NCI-H1417 treated with DMSO at 0.1 percent for 48 hours (cell line): ENCODE measurements at places on chromosomes 3 and 15.

GRCh38 chr3:24605511-24606028 lies 110.9 kb upstream of the THRB start:
- no peak for DNase-seq

- DNase-seq, result no peak
Observed at GRCh38 chr3:113495035-113495434, 19.9 kb downstream of the SPICE1 start.

GRCh38 chr3:75224412-75224811 lies 439.7 kb upstream of the FRG2C start:
- no peak for DNase-seq

GRCh38 chr3:5423523-5423922 lies 236.0 kb downstream of the EDEM1 start:
- no peak for DNase-seq

GRCh38 chr15:92166029-92166428 lies 227.7 kb upstream of the ST8SIA2 start:
- DNase-seq, result no peak

- DNase-seq, result no peak
Observed at GRCh38 chr3:195914648-195915473, 6.5 kb upstream of the TNK2 start.

- no peak for DNase-seq
Observed at GRCh38 chr3:171783626-171784025, 26.7 kb downstream of the PLD1 start.

- no peak for DNase-seq
Observed at GRCh38 chr15:81303244-81304225, 20.4 kb downstream of the STARD5 start.

DNA sequence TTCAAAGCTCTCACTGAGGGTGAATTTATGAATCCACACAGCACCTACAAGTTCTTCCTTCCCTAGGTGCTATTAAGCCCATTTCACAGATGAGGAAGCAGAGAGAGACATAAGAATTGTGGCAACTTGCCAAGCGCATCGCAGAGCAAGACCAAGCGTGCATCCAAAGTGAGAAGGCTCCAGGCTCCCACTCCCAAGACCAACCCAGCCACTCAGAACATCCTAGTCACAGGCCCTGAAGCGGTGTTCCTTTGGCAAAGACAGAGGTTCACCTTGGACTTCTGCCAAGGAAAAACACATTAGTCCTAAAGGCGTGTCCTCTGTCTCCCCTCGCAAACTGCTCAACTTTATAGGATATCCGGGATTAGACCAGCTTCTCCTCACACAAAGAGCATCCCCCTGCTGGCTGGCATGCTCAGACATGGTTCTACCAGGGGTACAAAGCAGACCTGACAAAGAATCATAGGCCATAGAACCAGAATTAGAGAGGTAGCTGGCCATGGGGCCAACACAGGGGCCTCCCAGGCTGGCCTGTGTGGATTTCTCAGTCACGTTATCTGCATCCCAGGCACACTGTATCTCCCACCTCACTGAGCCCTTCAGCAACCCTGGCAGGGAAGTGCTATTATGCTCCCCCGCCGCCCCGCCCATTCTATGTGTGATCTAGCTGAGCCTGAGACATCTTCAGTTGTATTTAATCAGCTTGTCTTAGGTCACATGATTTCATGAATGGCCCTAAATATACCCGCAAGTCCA lies 160.2 kb downstream of the FOXP1 start:
- DNase-seq, result no peak

- DNase-seq, result no peak
Observed at GRCh38 chr15:74891469-74891868, 1.6 kb downstream of the MPI start.

GRCh38 chr15:27491666-27492621 lies 521.0 kb downstream of the GABRG3 start:
- no peak for DNase-seq

GRCh38 chr3:196321162-196321561 lies 3.1 kb upstream of the DYNLT2B start:
- no peak for DNase-seq

DNA sequence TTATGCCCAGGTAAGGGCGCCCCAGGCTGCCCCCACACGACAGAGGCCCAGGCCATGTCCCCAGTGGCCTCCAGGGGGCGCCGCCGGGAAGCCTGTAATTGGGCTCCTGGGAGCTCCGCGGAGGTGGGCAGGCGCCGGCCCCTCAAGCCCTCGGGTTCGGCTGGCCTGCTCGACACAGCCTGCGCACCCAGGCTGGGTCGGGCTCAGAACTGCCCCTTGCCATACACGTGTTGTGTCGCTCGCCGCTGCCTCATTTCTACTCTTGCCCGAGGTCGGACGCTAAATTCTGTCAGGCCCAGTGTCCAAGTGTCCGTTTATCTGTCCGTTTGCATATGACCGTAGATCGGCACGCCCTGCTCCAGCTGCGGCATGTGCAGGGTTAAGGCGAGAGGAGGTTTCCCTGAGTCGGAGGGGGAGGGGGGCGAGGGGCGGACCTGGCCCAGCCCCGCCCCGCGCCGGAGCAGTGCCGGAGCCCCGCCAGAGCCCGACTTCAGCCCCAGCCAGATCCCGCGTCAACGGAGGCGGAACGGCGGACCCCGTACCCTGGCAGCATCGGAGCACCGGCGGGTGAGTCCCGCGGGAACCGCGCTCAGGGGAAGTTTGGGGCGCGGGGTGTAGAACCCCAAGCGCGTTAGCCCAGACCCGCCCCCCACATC lies at the start of gene KLHDC8B:
TSS of gene KLHDC8B (plus strand) at position 480 of the 656 bp plus-strand sequence. CDS start 1,172 bp downstream, outside the sequence.
- DNase-seq, result peak; percentile 32

DNA sequence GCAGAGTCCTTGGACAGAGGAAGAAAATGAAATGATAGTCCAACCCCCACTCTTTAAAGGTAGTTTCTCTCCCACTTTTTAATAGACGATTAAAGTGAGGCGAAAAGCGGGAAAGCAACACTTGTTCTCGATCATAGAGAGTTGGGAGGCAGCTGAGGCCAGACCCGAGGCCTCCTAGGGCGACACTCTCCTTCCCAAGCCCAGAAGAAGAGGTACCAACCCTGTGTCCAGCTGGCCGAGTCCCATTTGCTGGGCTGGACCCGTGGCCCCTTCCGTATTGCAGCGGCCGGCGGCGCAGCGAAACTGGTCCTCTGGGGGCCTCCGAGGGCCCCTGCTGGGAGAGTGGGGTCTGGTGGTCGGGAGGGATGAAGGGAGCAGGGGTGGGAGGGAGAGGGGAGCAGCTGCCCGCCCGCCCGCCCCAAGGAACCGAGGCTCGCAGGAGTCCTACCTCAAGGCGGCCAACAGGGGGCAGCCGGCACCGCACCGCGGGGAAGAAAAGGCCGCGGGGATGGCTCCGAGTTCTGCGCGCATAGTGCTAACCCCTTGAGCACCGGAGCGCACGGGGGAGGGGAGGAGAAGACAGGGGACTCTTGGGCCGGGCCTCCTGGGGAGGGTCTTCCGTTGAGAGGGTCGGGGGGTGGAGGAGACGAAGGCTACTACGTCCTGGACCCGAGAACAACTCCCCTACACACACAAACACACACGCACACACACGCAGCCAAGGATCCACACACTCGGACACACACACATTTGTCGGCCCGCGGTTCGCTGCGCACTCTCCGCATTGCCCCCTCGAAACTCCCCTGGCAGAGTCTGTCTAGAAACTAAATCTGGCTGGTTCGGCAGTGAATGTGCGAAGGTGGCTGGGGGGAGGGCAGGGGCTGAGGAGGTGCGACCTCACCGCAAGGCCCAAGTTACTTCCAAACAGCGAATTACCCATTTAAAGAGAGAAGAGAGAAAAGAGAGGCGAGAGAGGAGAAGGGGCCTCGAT lies 2.0 kb downstream of the WNT5A start:
- no peak for DNase-seq

- no peak for DNase-seq
Observed at GRCh38 chr3:9008550-9009255, 45.4 kb upstream of the RAD18 start.

DNA sequence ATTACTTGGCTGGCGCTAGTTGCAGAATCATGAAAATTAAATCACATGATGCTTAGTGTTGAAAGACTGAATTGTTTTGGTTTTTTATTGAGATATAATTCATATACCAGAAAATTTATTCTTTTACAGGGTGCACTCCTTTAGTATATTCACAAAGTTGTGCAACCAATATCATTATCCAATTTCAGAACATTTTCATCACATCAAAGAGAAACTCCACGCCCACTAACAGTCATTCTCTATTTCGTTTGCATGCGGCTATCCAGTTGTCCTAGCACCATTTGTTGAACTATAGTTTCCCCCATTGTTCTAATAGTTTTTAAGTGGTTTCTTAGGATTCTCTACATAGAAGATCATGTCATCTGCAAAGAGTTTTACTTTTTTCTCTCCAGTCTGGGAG lies 3.7 kb downstream of the EHD4 start:
- no peak for DNase-seq

GRCh38 chr3:41364736-41365135 lies 165.4 kb downstream of the CTNNB1 start:
- DNase-seq, result no peak

DNA sequence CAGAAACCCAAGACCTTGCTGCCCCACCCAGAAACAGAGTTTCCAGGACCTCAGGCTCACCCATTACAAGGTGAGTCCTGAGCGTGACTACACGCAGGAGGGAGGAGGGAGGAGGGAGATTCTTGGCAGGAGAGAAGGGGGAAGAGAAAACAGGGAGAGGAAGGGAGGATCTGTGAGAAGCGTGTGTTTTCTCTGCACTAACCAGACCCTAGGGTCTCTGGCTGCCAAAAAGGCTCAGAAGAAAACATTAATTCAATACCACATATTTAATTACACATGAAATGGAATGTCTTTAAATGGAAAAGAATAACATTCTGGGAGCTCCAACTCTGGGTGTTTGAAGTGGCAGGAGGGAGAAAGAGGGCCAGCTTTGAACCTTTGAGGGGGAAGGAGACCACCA lies 309.0 kb downstream of the NTRK3 start:
- no peak for DNase-seq

DNA sequence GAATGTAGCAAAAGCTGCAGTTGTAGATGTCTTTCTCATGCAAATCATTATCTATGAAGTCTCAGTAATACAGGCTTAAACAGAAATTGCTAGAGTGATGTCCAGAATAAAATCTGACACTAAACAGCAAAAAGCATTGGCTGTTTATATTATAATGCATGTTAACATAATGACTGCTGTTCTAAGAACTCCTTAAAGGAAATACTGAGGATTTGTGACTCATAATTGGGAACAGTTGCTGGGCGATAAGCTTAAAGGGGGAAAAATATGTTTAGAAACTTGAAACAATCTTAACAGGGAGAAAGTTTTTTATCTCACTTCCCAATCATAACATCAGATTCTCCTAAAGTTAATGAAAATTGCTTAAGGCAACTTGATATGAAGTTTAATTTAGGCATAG lies 17.5 kb downstream of the TIPARP start:
- DNase-seq, result no peak

- no peak for DNase-seq
Observed at GRCh38 chr3:177647876-177648275, 450.6 kb upstream of the TBL1XR1 start.

DNA sequence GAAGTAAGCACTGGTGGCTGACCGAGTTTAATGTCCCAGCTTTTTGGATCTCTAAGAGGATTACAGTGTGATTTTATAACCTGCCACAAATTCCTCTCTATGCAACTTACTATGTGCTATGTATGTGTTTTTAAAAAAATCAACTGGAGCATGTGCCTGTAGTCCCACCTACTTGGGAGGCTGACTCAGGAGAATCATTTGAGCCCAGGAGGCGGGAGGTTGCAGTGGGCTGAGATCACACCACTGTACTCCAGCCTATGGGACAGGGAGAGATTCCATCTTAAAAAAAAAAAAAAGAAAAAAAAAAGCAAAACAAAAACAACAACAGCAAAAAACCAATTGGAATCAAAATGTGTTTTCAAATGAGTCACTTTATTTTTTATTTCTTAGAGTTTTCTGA lies 29.6 kb downstream of the DUT start:
- no peak for DNase-seq

DNA sequence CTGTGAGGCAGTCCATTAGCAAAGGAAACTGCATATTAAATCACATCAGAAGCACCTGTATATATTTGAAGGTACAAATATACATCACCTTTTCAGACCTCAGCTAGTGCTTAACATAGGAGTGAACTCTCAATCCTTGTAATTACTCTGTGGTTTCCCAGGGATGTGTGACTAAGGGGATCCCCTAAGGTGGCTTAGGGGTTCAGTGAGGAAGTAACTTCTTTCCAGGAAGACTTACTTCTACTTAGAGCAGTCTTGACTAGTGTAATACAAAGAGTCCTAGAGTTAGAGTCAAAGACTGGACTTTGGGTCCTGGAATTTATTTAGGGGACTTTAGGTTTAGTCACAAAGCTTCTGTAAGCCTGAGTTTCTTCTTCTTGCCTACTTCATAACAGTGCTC lies 8.7 kb upstream of the SUMF1 start:
- no peak for DNase-seq
